Activated CD4-positive, alpha-beta T cell treated with anti-CD3 and anti-CD28 coated beads for 36 hours (primary cell): ENCODE measurements at places on chromosomes 2 and 18.

DNA sequence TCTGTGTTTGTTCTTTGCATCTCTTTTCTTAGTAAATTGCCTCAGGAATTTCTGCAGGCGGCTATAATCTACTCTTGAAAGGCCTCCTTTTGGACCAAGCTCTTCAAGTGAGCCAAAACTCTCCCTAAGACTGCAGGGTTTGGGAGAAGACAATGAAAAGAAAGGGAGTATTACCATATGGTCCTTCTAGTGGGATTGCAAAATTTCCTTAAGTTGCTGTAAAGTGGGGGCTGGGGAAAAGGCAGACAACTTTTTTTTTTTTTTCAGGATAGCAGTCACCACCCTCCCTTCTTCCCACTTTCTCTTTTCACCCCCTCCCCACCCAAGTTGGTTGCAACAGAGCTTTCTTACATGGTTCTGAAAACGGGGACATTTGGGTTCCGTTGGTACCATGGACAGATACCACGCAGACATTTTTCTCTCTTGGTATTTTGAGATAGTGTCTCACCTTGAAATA, 183.7 kb downstream of the FHOD3 start:
- no peak for DNase-seq

- DNase-seq: no peak
These were observed 9.1 kb downstream of the RESP18 start for GRCh38 chr2:219323434-219323833.

GRCh38 chr2:3493615-3494007, 25.7 kb downstream of the ADI1 start:
- DNase-seq: no peak

- no peak for DNase-seq
These were observed 107.1 kb downstream of the POLE4 start for GRCh38 chr2:75065402-75066008.

DNA sequence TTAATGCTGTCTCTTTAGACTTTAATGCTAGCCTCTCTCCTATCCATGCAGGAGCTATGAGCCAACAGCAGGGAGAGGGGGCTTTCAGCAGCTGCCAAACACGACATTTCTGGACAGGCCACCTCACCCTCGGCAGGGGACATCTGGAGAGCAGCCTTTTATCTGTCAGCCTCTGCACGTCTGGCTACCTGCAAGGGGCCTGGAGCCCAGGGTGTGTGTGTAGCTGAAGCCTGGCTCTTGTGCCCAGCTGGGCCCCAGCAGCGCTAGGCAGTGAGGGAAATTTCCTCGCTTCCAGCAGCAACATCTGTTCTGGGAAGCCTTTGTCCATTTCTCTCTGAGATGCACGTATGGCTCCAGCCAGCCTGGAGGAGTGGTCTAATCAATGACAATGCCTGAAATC, 728.7 kb upstream of the ID2 start:
- no peak for DNase-seq
